NCI-H526 treated with DMSO at 0.1 percent for 48 hours (cell line): ENCODE measurements at places on chromosomes 16 and 17.

DNA sequence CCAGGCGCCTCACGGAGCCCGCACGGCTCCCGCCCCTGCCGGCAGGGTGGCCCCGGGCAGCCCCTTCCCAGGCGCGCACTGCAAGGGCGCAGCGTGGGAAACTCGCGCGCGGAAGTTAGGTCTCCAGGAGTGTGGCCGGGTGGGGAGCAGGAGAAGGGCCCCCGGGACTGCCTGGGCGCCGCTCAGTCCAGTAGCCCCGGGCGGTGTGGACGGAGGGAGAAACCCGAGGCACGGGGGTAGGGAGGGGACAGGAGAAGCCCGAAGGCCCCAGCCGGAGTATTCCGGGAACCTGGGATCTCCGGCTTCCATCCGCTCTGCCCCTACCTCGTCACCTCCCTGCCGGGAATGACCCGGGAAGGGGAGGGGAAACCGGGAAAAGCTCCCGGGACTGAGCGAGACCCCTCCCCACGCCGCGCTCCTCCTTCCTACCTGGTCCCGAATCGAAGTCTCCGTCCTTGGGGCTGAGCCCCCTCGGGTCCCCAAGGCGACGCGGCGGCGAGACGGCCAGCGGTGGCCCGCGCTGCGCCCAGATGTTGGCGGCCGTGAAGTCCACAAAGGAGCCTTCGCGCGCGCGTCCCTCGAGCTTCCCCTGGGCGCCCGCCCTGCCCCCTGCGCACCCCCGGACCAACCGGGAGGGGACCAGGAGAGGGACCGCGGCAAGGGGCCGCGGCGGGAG lies 418 bp downstream of the SOCS3 start:
- no peak for DNase-seq

DNA sequence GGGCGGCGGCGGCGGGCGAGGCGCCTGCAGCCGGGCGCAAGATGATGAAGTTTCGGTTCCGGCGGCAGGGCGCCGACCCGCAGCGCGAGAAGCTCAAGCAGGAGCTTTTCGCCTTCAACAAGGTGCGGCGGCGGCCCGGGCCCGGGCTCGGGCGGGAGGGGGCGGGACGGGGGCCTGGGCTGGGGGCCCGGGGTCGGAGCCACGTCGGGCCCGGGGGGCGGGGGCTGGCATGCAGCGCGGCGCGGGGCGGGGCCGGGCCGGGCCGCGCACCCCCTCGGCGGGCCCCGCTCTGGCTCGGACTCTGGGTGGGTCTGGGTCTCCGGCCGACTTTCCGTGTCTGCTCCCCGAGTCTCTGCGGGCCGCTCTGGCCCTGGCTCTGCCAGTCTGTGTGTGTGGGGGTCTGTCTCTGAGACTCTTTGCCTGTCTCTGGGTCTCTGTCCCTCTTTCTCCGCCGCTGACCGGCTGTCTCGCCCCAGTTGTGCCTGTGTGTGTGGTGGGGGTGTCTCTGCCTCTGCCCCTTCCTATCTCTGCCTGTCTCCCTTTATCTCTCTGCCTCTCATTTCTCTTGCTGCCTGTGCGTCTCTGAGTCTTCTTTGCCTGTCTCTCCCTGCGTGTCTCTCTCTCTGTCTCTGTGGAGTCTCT lies 328 bp downstream of the LLGL1 start:
- no peak for DNase-seq

DNA sequence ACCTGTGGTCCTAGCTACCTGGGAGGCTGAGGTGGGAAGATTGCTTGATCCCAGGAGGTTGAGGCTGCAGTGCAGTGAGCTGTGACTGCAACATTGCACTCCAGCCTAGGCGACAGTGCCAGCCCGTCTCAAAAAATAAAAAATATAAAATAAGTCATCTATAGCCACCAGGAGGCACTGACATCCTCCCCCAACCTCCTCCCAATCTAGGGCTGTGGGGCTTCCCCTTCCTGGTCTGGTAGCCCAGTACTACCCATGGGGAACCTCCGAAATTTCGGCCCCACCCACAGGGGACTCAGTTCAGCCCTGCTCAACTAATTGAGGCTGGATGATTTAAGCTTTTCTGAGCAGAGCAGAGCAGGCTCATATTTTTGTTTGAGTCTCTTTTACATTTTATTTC lies 3.2 kb downstream of the ZSCAN10 start:
- DNase-seq: no peak

- DNase-seq: no peak
These were observed 217.4 kb upstream of the PSMD7 start for GRCh38 chr16:74079232-74079586.

DNA sequence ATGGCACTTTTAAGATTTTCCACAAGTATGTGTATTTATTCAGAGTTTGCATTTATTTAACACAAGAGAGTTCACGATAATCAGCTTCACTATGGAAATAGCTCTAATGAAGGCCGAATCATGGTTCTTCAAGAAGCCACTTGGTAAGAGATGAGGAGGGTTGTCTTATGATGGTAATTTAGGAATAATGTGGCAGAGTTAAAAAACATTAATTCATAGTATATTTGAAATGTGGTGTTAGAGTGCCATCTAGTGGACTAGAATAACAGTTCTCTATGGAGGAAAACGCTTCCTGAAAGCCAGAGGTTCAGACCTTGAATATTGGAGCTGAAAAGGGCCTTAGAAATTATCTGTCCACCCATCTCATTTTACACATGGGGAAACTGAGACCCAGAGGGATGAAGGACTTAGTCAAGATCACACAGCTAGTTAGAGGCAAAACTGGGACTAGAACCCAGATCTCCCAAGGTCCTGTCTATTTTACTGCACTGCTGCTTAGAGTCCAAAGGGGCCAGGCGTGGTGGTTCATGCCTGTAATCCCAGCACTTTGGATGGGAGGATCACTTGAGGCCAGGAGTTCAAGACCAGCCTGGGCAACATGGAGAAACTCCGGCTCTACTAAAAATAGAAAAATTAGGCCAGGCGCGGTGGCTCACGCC lies 33.8 kb upstream of the KPNB1 start:
- DNase-seq: peak; percentile 39

DNA sequence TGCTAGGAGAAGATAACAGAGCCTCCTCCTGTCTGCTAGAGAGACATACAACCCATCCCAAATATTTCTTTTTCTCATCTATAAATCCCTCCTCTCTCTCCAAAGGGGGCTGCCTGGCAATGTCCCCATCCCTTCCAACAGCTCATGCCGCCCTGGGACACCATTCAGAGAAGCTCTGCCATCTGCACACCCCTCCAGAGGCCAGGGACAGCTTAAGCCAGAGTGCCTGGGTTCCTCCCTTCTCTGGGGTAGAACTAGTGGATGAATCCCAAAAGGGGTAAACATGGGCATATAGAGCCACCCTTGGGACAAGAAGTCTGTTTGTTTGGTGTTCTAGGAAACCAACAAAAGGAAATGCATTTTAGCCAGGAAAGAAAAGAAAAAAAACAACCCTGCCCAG lies 2.6 kb upstream of the LPO start:
- DNase-seq: no peak

DNA sequence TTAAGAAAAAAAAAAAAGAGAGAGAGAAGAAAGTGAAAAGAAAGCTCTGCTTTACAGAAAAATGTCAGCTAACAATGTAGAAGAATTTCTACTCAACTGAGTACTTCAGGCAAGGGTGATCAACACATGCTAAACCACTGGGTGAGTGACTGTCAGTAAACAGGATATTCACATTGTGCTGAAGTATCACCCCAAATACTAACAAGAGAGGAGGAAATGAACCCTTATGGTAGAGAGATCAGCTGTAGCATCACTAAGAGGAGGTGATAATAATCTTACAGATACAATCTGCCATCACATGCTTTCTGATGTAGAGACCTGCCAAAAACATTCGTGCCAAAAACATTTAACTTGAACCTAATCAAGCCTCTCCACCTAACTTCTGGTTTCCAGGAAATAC lies 30.7 kb upstream of the ICAM2 start:
- no peak for DNase-seq

GRCh38 chr17:38853292-38854219 lies at the start of gene RPL23:
RPL23 (minus strand) TSS chr17:38853721; CDS start chr17:38853710, 11 bp downstream.
- DNase-seq: peak; percentile 95

DNA sequence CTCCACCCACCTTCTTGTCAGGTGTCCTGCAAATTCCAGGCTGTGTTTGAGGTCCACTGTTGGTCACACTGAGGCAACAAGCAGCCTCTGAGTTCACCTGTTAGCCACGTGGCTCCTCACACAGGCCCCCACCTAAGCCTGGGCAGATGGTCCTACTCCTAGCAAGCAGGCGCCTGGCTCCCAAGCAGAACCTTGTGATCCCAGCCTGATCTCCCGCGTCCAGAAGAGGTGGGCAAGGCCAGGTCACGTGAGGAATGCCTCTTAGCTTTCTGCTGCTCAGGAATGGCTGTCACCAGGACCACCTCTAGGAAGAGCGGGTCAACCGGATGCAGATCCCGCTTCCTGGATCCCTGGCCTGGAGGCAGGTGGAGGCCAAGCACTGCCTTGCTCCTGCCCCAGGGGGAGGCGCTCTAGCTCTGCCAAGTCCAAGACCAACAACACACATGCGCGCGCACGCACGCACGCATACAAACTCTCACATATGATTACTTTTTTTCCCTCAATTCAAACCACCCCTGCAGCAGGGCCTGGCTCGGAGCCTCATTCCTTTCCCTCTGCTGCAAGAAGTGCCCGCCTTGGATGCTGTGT lies 9.5 kb downstream of the CYB561 start:
- DNase-seq: peak; percentile 32

- DNase-seq: peak; percentile 6
These were observed at the start of gene NKD1 for GRCh38 chr16:50548125-50548908. NKD1 (plus strand) TSS chr16:50548396; CDS start chr16:50548554, 158 bp downstream.

GRCh38 chr17:77546772-77547241 lies 406.0 kb downstream of the SEC14L1 start:
- DNase-seq: no peak

- DNase-seq: no peak
These were observed 15.0 kb downstream of the RIPOR1 start for GRCh38 chr16:67543582-67543981.

GRCh38 chr16:24539850-24540601 lies 660 bp downstream of the RBBP6 start:
- DNase-seq: no peak

GRCh38 chr17:44832805-44833204 lies 2.7 kb upstream of the GJC1 start:
- DNase-seq: no peak

- DNase-seq: no peak
These were observed 1.4 kb upstream of the QRICH2 start for GRCh38 chr17:76309461-76309860.
